ENCODE measurements at places on chromosomes 11 and 22. TPM values are rescaled to one million over a fixed set of nuclear protein-coding genes. Genes with fewer than 3 reads are reported as not detected.

GRCh38 chr11:96307776-96308140 lies 35.2 kb downstream of the MAML2 start:
- no peaks in the 10 kb centered on the region for H3K36me3 ChIP-seq
- DNase-seq = no peak
- H3K27me3 ChIP-seq = no peaks in the 10 kb centered on the region
- H3K4me1 ChIP-seq = peaks cover 46% of the 10 kb centered on the region

BIRC3 gene
- total RNA-seq = 5.3 TPM

DNA sequence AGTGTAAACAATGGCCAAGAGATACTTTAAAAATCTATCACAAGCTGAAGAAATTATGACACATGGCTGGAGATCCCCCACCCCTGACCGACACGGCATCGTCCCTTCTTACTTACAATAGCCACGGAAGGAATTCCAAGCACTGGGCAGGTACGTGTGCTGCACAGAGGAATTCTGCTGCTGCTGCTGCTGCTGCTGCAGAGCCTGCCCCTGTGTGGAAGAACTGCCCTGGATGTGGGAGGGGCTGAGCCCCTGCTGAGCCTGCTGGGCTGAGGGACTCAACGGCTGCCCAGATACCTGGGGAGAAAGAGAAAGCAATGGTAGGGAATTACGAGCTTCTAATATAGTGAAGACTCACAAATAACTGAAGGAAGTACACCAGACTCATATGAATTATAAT lies 15.0 kb upstream of the NFRKB start:
- H3K27me3 ChIP-seq = no peaks in the 10 kb centered on the region
- no peak for DNase-seq
- no peaks in the 10 kb centered on the region for H3K36me3 ChIP-seq

FGF19 gene
- not detected for total RNA-seq

TNNI2 gene
- total RNA-seq = 3.4 TPM

- H3K4me3 ChIP-seq = no peak overlapping the region
- H3K27ac ChIP-seq = no peak overlapping the region
- H3K27me3 ChIP-seq = no peaks in the 10 kb centered on the region
- no peak for DNase-seq
- no peaks in the 10 kb centered on the region for H3K36me3 ChIP-seq
Measured at GRCh38 chr11:2468363-2469235, 23.8 kb downstream of the KCNQ1 start.

DNA sequence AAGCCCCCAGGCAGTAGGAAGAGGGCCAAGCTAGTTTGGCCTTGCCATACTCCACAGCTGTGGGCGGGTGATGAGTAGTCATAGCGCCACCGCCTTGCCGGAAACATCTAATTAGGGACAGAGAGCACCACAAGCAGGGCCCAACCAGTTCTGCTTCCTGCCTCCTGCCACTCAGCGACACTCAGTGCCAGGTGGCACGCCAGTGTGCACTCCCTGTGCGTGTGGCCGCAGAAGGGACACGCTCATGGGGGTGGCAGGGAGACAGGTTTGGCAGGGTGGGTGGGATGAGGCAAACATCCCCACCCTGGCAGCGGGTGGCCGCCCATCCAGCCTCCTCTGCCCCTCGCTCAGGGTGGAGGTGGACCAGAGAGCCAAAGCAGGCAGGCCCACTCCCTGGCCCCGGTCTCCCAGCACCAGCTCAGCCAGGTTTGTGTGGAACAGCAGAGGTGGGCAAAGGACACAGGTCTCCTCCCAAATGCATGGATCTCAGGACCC lies 4.9 kb downstream of the OVOL1 start:
- no peaks in the 10 kb centered on the region for H3K27me3 ChIP-seq
- no peak for DNase-seq
- H3K36me3 ChIP-seq = no peaks in the 10 kb centered on the region
- H3K4me1 ChIP-seq = peaks cover 46% of the 10 kb centered on the region

DNA sequence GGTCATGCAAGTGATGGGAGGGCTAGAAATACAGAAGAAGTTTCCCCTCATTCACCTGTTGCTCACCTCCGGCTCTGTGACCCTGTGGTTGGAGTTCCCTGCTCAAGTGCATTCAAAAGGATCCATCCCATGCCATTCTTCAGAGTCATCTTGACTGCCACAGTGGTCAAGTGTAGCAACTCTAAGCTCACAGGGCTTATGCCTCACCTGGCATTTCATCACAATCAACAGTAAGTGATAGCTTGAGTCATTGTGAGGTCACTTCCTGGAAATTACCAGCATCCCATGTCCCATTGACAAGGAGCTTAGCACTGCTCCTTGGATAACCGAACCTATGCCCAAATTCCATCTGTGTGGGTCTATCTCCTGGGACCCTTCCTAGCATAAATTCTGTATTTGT lies 55.6 kb downstream of the OR4C45 start:
- no peaks in the 10 kb centered on the region for H3K27me3 ChIP-seq
- H3K4me1 ChIP-seq = no peaks in the 10 kb centered on the region
- H3K36me3 ChIP-seq = no peaks in the 10 kb centered on the region

GRCh38 chr11:36452236-36452940 lies 57.7 kb downstream of the TRAF6 start:
- no peak for DNase-seq
- H3K36me3 ChIP-seq = no peaks in the 10 kb centered on the region
- no peak overlapping the region for H3K27ac ChIP-seq
- no peaks in the 10 kb centered on the region for H3K27me3 ChIP-seq
- peaks cover 22% of the 10 kb centered on the region for H3K4me1 ChIP-seq
- H3K4me3 ChIP-seq = no peak overlapping the region
